AG09309 (cell line): ENCODE measurements at places on chromosomes 1 and 21.

DNA sequence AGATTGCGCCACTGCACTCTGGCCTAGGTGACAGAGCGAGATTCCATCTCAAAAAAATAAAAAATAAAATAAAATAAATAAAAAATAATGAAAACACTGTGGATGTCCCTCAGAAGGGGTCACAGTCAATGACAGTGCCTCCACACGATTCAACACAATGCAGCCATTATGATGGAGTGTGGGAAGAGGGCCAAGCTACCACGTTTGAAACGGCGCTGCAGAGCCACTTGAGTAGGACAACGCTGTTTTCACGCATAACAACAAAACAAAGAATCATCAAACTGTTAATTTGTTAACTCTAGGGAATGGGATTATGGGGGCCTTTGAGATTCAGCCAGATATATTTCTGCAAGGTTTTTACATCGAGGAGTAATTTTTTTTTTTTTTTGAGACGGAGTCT, 36.5 kb downstream of the NKAIN1 start:
- no peak for DNase-seq

GRCh38 chr21:26491663-26492062, 81.4 kb downstream of the CYYR1 start:
- DNase-seq: no peak

- no peak for DNase-seq
These were observed 4.4 kb upstream of the DVL1 start for GRCh38 chr1:1353389-1354151.

DNA sequence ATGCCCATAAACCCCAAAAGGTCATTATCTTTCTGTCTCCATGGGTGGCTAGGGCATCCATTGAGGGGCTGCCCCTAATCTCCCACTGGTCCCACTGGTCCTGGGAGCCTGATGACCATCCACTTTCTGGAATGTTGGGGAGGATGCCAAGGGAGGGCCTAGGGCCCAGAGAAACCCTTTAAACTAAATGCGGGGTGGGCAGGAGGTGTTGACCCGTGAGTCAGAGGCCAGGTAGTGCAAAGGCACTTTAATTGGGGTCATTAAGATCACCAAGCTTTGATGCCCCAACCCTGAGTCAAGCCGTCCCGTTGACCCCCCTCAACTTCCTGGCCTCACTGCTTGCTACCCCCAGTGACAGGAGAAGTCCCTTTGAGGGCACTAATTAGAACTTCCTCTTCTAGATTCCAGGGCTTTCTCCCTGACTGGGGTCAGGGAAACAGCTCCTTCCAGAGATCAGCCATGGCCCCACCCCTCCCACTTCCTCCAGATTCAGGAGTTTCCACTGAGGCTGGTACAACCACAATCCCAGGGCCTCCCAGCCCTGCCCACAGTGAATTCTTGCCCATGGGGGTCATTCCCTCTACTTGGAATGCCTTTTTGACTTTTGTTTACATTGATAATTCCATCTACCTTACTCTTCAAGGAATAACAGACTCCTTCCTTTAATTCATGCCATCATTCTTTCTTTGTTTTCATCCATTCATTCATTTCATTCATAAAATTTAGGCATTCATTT, 15.5 kb upstream of the SERINC2 start:
- DNase-seq: no peak

DNA sequence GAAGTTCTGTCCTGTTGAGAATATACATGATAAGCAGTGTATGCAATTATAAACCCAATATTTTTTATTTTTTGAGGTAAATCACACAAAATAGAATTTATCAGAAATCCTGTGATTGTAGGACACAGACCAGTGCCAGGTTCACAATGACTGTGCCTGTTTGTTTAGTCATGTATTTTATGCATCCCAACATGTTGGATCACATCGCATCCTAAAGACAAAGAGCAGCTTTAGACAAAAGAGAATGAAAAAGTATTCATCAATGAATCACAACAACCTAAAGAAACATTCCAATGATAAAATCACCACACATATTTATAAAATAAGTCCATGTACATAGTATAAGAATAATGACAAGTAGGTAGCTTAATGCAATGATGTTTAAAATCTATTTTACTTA, 53.2 kb upstream of the LRRC8D start:
- DNase-seq: no peak

DNA sequence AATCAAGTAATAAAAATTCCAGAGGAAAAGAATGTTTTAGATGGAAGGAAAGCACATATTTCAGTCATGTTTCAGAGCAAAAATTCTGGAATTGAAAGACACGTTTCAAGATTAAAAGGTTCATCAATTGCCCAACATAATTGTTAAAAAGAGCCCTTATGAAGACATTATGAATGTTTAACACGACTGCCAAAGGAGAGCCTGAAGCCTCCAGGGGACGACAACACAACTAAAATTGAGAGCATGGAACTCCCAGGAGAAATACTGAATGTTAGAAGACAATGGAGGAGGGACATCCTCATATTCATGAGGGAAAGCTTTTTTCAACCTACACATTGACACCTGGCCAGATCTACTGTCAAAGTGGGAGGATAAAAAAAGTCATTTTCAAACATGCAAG, 16.0 kb downstream of the OR2T11 start:
- peak; percentile 4 for DNase-seq

- no peak for DNase-seq
These were observed 158.2 kb upstream of the RUNX1 start for GRCh38 chr21:35207322-35207721.
